ENCODE measurements at places on chromosomes 6 and 20. TPM values are rescaled to one million over a fixed set of nuclear protein-coding genes. Genes with fewer than 3 reads are reported as not detected.
A peak's percentile ranks its signal among the peaks of the same experiment; 100 is the strongest.

- no peak overlapping the region for H3K4me3 ChIP-seq
- no peaks in the 10 kb centered on the region for H3K27me3 ChIP-seq
- H3K36me3 ChIP-seq = no peaks in the 10 kb centered on the region
- H3K27ac ChIP-seq = no peak overlapping the region
- no peak for DNase-seq
Observed at GRCh38 chr6:108699290-108700041, 138.7 kb downstream of the FOXO3 start.

The NOL7 gene
- total RNA-seq = 43.9 TPM

The DDX43 gene
- 3.1 TPM for total RNA-seq

GRCh38 chr6:110394409-110394808 lies 21.0 kb downstream of the DDO start:
- no peak for DNase-seq
- H3K4me3 ChIP-seq = no peak overlapping the region
- H3K36me3 ChIP-seq = no peaks in the 10 kb centered on the region
- no peaks in the 10 kb centered on the region for H3K27me3 ChIP-seq

The KCNQ5 gene
- 4.9 TPM for total RNA-seq

DNA sequence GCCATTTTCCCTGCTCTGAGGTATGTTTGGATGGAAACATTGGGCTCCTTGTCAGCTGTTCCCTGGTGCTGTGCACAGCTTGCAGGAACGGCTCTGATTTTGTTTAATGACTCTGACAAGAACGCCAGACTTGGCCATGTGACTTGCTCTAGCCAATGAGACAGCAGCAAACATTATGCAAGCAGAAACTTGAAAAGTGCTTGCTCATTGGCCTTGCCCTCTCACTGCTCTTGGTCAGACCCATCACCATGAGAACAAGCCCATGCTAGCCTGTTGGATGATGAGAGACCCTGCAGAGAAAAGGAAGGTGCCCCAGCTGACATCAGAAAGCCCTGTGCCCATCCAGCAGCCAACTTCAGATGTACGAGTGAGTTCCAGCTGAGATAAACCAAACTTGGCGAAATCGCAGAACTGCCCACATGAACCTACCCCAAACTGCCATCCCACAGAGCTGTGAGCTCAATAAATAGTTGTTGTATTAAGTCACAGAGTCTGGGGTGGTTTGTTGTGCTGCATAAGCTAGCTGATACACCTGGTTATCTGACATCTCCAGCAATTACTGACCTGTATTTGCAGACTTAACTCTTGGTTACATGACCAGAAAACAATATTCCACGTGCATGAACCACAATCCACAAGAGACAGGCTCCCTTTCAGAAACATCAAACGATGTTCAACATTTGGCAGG lies 96.9 kb downstream of the JPH2 start:
- no peaks in the 10 kb centered on the region for H3K27me3 ChIP-seq
- no peak overlapping the region for H3K27ac ChIP-seq

The GABRR1 gene
- total RNA-seq = not detected

The KCNS1 gene
- 0.50 TPM for total RNA-seq

The MEP1A gene
- not detected for total RNA-seq

DNA sequence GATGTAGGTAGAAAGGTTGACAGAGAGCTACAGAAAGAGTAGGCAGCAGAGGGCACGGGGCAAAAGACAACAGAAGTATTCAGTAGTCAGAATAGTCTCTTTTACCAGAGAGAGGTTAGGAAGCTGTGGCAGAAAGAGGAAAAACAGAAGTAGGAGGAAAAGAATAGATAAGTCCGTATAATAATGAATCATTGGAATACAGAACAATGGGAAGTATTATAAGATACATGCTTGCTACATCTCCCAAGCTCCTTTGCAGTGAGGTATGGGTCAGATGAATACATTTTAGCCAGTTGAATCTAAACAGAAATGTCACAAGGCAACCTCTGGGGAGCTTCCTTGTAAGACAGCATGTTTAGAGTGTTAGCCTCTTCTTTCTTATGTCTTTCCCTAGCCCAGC lies 570.5 kb upstream of the CITED2 start:
- H3K36me3 ChIP-seq = no peaks in the 10 kb centered on the region
- no peak overlapping the region for H3K4me3 ChIP-seq
- no peak for DNase-seq
- H3K27me3 ChIP-seq = no peaks in the 10 kb centered on the region

The ADAM33 gene
- total RNA-seq = 37.2 TPM

GRCh38 chr6:82372656-82373055 lies 9.0 kb downstream of the TPBG start:
- H3K27me3 ChIP-seq = no peaks in the 10 kb centered on the region
- H3K4me1 ChIP-seq = peaks cover 10% of the 10 kb centered on the region
- no peak for DNase-seq
- H3K4me3 ChIP-seq = no peak overlapping the region
- no peak overlapping the region for H3K27ac ChIP-seq

- no peaks in the 10 kb centered on the region for H3K36me3 ChIP-seq
- DNase-seq = peak; percentile 31
- no peak overlapping the region for H3K4me3 ChIP-seq
- no peaks in the 10 kb centered on the region for H3K27me3 ChIP-seq
- H3K27ac ChIP-seq = no peak overlapping the region
Observed at GRCh38 chr6:144845186-144845585, 560.1 kb downstream of the UTRN start.

DNA sequence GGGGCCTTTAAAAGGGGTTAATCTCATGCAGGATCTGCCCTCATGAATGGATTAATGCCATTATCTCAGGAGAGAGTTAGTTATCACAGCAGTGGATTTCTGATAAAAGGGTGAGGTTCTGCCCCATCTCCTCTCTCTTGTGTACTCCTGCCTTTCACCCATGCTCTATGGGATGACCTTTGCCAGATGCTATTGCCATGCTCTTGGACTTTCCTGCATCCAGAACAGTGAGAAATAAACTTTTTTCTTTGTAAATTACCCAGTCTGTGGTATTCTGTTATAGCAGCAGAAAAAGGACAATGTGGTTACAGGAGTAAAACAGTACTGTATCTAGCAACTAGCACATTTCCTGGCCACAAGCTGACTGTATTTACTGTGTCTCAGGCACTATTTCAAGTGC lies 58.0 kb upstream of the CCN2 start:
- no peak overlapping the region for H3K4me3 ChIP-seq
- DNase-seq = no peak
- H3K36me3 ChIP-seq = no peaks in the 10 kb centered on the region

- no peak for DNase-seq
- peaks cover 50% of the 10 kb centered on the region for H3K4me1 ChIP-seq
- H3K27me3 ChIP-seq = no peaks in the 10 kb centered on the region
- no peak overlapping the region for H3K4me3 ChIP-seq
- H3K36me3 ChIP-seq = no peaks in the 10 kb centered on the region
Observed at GRCh38 chr20:36845288-36845971, 30.5 kb upstream of the TLDC2 start.

DNA sequence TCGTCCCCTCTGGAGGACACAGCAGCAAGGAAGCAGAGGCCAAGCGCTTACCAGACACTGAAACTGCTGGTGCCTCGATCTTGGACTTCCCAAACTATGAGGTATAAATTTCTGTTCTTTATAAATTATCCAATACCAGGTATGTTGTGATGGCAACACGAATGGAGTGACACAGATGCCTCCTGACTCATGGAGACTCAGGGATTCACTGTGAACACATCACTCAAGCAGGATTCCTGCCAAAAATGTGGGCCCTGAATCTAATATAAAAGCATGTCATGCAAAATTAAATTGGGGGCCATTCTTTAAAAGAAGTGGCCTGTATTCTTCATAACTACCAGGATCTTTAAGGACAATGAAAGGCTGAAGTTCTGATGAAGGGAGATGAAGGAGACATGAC lies 52.5 kb upstream of the SLC22A23 start:
- no peaks in the 10 kb centered on the region for H3K4me1 ChIP-seq
- DNase-seq = peak; percentile 36
- no peaks in the 10 kb centered on the region for H3K36me3 ChIP-seq
- H3K27me3 ChIP-seq = no peaks in the 10 kb centered on the region
- H3K27ac ChIP-seq = no peak overlapping the region

DNA sequence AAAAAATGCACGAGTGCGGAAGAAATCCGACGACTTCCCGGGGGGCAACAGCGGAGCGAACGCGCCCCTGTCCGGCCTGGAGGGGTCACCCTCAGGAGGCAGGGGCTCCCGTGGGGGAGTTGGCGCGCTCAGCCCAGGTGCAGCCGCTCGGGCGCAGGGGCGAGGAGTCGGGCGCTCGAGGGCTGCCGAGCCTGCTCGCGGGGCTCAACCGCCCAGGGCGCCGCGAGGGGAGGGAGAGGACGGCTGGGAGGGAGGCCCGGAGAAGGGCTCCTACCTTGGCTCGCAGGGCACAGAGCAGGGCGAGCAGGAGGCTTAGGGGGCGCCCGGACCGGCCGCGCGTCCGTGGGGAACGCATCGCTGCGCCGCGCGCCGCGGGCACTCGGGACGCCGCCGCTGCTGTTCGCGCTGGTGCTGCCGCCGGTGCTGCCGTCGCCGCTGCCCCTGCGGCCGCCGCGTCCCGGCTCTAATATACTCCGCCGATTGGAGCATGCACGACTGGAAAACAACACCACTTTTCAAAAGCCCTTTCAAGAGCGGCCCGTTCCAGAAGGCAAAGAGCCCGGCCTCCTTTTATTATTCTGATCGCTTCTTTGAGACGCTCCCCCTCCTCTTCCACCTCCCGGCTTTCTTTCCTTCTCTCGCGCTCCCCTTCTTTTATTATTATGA lies 490 bp downstream of the JAG1 start:
- H3K27ac ChIP-seq = peak overlapping the region; percentile 72
- peak overlapping the region; percentile 94 for H3K4me3 ChIP-seq
- H3K36me3 ChIP-seq = no peaks in the 10 kb centered on the region
- DNase-seq = peak; percentile 55
- H3K4me1 ChIP-seq = peaks cover 8% of the 10 kb centered on the region
- no peaks in the 10 kb centered on the region for H3K27me3 ChIP-seq

GRCh38 chr6:21317642-21318041 lies 275.9 kb upstream of the SOX4 start:
- no peaks in the 10 kb centered on the region for H3K36me3 ChIP-seq
- no peaks in the 10 kb centered on the region for H3K4me1 ChIP-seq
- no peak overlapping the region for H3K4me3 ChIP-seq
- H3K27me3 ChIP-seq = no peaks in the 10 kb centered on the region
- no peak for DNase-seq
- no peak overlapping the region for H3K27ac ChIP-seq

The C6orf52 gene
- 0.26 TPM for total RNA-seq

The ASIP gene
- not detected for total RNA-seq

- peak within 1 kb of the TSS; percentile 81 for H3K4me3 ChIP-seq
- H3K27me3 ChIP-seq = no peaks in the 10 kb centered on the region
- H3K36me3 ChIP-seq = no peaks in the 10 kb centered on the region
Observed at GRCh38 chr6:30883685-30884520, at the start of gene DDR1. Gene DDR1, plus strand, starts transcription at chr6:30884519. Its CDS starts 4,211 bp downstream, at chr6:30888730.

The HTR1B gene
- total RNA-seq = not detected

GRCh38 chr20:1467355-1468116 lies 887 bp upstream of the NSFL1C start:
- peaks cover 2% of the 10 kb centered on the region for H3K27me3 ChIP-seq
- no peak overlapping the region for H3K4me3 ChIP-seq
- no peak overlapping the region for H3K27ac ChIP-seq
- peaks cover 8% of the 10 kb centered on the region for H3K4me1 ChIP-seq

DNA sequence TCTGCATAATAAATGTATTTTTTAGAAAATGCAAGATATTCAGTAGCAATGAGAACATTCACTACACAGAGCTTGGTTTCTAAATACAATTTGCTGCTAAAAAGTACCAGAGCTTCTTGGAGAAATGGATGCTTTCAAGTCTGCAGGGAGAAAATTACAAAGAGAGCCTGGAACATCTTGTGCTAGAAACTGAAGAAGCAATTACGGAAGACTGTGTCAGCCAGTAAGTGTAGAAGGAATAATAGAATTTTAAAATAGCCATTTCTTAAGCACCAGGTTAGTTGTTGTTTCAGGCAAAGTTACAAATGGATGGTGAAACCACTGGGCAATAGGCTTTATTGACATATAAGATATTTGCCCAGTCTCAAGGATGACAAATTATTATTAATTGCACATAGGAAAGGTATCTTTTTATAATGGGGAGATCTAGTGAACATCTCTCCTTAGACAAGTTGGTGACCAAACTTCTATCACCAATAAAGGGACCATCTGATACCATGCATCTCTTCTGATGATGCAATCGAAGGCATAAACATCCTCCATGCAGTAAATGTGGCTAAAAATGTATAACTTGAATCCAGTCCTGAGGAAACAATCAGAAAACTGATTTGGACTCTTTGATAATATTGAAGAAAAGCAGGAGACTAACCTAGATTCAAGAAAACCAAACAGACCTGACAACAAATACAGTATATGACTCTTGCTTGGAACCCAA lies 81.7 kb downstream of the ARHGAP18 start:
- peaks cover 4% of the 10 kb centered on the region for H3K36me3 ChIP-seq
- H3K4me1 ChIP-seq = no peaks in the 10 kb centered on the region
- no peak overlapping the region for H3K4me3 ChIP-seq
- H3K27me3 ChIP-seq = no peaks in the 10 kb centered on the region
- no peak for DNase-seq

DNA sequence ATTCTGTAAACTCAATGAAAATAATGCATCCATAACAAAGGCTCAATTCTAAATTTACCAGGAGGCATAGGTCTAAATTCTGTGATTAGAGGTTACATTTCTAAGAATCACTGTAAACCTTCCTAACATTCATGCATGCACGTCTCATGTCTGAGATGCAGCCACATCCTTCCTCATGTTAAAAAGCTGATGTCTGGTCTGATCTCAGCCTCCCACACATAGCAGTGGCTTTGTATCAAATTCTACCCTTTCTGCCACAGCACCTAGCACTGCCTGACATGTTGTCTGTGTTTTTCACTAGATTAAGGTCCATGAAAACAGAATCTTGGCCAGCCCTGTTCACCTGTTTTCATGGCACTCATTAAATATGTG lies 171.1 kb downstream of the WDR27 start:
- H3K4me1 ChIP-seq = peaks cover 11% of the 10 kb centered on the region
- H3K36me3 ChIP-seq = no peaks in the 10 kb centered on the region
- peak overlapping the region; percentile 39 for H3K27ac ChIP-seq
- no peak overlapping the region for H3K4me3 ChIP-seq

- no peak overlapping the region for H3K27ac ChIP-seq
- H3K4me3 ChIP-seq = no peak overlapping the region
- no peaks in the 10 kb centered on the region for H3K27me3 ChIP-seq
- no peaks in the 10 kb centered on the region for H3K36me3 ChIP-seq
- no peaks in the 10 kb centered on the region for H3K4me1 ChIP-seq
Observed at GRCh38 chr20:8536262-8536618, 404.2 kb downstream of the PLCB1 start.

The SSTR4 gene
- not detected for total RNA-seq

DNA sequence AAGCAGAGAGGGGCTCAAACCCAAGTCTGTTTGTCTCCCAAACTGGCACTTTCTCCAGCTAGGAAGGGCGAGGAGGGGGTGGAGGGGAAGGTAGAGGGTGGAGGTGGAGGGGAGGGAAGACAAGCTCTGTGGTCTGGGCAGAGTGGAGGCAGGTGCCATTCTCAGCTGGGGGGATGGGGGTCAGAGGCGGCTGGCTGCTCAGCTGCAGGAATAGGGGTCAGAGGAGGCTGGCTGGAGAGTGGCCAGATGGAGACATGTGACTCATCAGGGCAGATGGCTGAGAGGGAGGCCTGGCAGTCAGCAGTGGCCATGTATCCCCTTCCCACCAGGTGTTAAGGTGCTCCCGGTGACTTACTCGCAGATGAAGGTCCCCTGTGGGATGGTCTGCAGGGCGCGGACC lies 3.5 kb upstream of the SLC44A4 start:
- peaks cover 37% of the 10 kb centered on the region for H3K36me3 ChIP-seq
- H3K27me3 ChIP-seq = no peaks in the 10 kb centered on the region
- H3K4me1 ChIP-seq = peaks cover 7% of the 10 kb centered on the region
- H3K27ac ChIP-seq = no peak overlapping the region

GRCh38 chr20:25276533-25277050 lies 28.7 kb downstream of the PYGB start:
- H3K4me1 ChIP-seq = no peaks in the 10 kb centered on the region
- no peak overlapping the region for H3K27ac ChIP-seq
- DNase-seq = no peak

The AGER gene
- 0.50 TPM for total RNA-seq

The VSX1 gene
- not detected for total RNA-seq

The ANGPT4 gene
- under 0.01 TPM for total RNA-seq

Data from fibroblast of lung (primary cell).